AG09309 (cell line): ENCODE measurements at places on chromosomes 3 and 15.

DNA sequence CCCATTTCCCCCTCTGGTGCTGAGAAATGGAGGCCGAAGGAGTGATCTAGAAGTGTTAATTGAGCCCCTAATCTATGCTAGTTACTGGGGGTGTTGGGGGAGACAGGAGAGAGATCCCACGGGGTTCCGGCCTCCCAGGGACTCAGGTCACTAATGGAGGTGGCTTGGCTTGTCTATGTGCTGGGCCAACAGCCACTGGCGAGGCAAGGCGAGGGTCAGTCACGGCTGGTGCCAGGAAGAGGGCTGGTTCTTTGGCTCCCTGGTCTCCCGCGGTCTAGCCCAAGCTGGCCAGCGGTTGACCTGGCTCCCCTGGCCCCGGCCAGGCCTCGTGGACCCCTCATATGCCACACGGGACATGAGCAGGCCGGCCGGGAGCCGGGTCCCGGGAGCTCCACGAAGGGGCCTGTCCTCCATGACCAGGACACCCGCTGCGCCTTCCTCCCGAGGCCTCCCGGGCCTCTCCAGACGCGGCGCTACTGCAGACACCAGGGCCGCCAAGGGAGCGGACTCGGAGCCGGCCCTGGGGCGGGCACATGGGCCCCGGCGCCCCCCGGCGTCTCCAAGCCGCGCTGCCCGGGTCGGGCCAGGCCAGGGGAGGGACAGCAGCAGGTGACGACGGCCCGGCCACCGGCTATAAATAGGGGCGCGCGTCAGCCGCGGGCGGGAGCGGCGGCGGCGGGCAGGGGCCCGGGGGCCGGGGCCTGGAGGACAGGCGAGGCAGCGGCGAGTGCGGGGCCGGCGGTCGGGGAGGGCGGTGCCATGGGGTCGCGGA, at the start of gene ALPK3:
ALPK3 (plus strand) TSS at position 663 of the 772 bp plus-strand sequence; CDS start at position 760, 97 bp downstream.
- DNase-seq: no peak

DNA sequence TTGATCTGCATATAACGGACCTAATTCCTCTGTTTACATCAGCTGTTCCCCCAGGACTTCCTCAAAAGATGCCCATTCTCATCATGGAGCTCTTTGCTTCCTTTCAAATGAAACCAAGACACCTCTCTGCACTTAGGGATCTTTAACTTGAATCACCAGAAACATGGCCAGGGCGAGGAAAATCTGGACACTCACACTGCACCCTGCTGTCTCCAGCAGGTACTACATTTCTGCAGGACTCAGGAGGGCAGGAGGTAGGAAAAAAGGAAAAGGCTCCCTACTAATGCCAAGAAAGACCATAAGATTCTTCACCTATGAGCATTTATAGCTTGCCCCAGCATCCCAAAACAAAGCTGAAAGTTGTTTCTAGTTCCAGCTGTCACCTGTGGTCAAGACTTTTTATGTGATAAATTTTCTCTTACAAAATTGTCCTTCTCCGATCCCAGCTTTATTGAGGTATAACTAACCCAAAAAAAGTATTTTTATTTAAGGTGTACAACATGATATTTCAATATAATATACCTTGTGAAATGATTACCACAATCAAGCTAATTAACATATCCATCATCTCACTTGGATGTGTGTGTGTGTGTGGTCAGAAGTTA, 87.3 kb upstream of the C15orf61 start:
- peak; percentile 13 for DNase-seq

DNA sequence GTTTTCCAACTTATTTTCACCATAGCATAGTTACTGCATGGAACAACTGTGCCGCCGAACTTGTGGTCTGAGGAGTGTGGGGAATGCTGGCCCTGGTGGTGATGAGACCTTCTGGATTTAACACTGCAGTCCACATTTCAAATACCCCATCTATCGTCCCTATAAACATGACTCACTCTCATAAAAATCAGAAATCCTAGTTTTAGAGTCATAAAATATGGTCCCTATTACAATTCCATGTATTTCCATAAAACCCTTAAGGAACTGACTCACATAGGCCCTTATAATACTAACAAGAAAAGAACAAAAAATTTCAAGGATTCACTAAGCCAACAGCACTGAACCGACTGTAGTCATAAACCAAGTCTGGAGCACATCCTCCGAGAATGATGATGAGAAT, 147.2 kb downstream of the FOXP1 start:
- DNase-seq: peak; percentile 95

- no peak for DNase-seq
Observed at GRCh38 chr15:98840053-98840452, 167.5 kb downstream of the PGPEP1L start.

GRCh38 chr3:132595014-132595413, 2.1 kb upstream of the ACKR4 start:
- DNase-seq: peak; percentile 57

- no peak for DNase-seq
Observed at GRCh38 chr3:11120091-11120805, 34.0 kb upstream of the HRH1 start.

- DNase-seq: no peak
Observed at GRCh38 chr3:9180764-9181117, 68.7 kb downstream of the SRGAP3 start.

- no peak for DNase-seq
Observed at GRCh38 chr15:100768501-100768931, 111.1 kb upstream of the ALDH1A3 start.

DNA sequence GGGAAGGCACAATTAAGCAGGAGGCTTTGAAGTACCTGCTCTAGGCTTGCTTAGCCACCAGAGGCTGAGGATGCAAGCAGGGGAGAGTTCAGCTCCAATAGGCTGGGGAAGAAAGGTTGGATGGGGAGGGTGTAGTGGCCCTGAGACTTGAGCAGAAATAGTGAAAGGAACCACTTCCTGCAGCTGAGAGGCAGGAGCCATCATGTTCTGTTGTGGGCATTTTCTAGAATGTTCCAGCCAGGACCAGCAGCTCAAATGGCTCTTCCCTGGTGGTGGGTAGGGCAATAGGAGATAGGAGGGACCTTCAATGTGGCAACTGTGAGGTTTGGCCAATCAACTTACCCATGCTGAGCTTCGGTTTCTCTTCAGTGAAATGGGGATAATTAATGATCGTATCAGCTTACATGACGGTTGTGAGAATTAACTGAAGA, 79.1 kb upstream of the CGNL1 start:
- no peak for DNase-seq

DNA sequence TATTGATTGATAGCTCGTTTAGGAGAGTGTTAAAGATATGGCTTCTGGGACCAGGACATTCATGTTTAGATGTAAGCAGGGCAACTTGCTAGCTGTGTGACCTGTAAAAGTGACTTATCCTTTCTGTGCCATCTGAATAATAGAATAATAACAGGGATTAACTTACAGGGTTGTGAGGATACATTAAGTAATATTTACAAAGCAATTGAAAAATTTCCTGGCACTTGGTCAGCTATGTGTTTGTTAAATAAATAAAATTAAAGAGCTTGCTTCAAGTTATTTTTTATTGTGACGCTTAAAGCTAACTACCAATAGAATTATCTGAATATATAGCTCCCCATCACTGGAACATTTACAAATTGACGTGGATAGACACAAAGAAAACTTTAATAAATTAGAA, 287.9 kb upstream of the CDIN1 start:
- DNase-seq: no peak

- DNase-seq: no peak
Observed at GRCh38 chr3:169325521-169326220, 337.8 kb downstream of the MECOM start.

DNA sequence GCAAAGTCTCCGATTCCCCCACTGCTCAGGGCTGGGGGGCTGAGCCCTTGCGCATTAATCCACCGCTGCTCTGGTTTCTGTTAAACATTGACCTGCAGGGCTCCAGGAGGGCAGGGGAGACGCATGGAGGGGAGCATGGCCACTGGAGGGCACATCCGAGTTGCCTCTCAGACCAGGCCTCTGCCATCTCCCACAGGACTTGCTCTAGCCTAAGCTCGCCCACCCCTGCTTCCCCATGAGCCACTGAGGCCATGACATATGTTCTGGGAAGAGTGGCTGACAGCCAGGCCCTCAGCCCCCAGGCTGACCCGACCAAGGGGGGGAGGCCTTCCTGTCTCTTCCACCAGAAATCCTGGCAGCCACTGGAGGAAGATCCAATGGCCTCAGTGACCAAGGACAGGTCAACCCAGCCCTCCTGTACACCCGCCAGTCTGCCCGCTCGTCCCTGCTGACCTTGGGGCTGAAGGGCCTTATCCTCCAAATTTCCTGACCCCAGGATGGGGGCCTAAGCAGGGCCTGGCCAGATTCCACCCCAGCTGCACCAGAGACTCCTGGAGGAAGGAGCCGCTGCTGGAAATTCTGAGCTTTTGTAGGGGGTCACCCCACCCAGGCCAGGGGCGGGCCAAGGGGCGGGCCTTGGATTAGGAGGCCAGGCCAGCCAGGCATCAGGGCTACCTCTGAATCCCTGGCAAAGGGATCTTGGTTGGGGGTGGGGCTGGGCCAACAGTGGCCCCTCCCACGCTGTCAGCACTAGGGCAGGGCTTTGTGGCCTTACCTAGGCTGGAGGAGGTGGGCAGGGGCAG, at the start of gene HYAL1:
HYAL1 (minus strand) TSS at position 562 of the 803 bp plus-strand sequence. CDS start 618 bp downstream, outside the sequence.
- DNase-seq: no peak

DNA sequence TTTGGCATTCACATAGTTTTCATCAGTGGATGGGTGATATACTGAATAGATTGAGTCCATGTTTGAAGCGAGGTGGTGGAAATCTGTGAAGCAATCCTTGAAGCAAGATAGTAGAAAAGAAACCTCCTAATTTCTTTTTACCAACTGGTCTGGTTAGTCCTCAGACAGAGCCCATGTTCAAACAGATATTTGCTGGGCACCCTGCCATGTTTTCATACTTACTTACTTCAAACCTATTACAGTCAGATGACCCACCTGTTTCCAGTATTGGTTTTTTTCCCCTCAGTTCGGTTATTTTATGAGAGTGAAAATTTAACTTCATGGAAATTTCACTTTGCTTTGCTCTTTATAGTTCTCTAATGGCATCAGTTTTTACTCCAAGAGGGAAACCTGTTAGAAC, 23.7 kb downstream of the EXOSC7 start:
- DNase-seq: no peak

- DNase-seq: peak; percentile 50
Observed at GRCh38 chr15:48681353-48681752, 35.8 kb upstream of the FBN1 start.

GRCh38 chr3:158355623-158356588, 215.1 kb upstream of the MLF1 start:
- DNase-seq: no peak

- DNase-seq: no peak
Observed at GRCh38 chr3:115384381-115384780, 237.3 kb upstream of the ZBTB20 start.

DNA sequence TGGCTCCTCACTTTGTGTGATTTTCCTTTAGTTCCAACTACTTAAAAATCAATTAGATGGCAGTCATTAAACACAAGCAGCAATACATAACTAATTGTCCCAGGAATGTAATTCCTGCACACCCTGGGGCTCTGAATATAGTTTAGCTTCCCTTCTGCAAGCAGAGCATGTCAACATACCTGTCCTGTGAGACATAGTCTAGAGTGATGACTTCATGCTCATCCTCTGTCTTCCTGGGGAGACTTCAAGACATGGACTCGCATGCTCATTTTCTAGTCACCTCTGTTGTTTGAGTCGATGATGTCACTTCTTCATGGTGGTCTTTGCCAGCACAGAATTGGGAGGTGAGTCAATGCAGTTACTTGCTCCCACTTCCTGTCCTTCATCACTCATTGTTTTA, 15.7 kb downstream of the C3orf52 start:
- no peak for DNase-seq

DNA sequence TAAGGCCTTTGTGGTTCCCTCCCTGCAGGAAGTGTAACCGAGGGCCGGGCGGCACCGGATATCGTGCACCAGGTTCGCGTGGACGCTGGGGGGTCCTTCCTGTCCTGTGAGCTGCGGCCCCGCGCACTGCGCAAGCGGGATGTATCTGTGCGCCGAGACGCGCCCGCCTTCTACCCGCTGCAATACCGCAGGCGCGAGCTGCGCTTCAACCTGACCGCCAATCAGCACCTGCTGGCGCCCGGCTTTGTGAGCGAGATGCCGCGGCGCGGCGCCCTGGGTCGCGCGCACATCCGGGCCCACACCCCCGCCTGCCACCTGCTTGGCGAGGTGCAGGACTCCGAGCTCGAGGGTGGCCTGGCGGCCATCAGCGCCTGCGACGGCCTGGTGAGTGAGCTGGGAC, 35.9 kb downstream of the SAXO2 start:
- DNase-seq: no peak

GRCh38 chr15:41774882-41775417, 666 bp downstream of the MAPKBP1 start:
- DNase-seq: no peak

- DNase-seq: no peak
Observed at GRCh38 chr3:186004209-186004608, 66.4 kb upstream of the TRA2B start.

GRCh38 chr3:158105119-158105709, 1.0 kb downstream of the SHOX2 start:
- no peak for DNase-seq

DNA sequence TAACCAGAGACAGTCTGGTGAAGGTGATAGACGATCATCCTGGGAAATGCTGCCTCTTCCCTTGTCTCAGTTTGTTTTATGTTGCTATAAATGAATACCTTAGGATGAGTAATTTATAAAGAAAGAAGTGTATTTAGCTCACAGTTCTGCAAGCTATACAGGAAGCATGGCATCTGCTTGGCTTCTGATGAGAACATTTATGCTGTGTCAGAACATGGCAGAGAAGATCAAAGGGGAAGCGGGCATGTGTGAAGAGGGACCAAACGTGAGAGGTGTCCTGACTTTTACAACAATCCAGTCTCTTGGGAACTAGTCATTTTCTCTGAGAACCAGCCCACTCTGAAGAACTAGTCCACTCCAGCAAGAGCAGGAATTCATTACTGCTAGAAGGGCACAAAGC, 9.6 kb downstream of the CMC1 start:
- DNase-seq: no peak

DNA sequence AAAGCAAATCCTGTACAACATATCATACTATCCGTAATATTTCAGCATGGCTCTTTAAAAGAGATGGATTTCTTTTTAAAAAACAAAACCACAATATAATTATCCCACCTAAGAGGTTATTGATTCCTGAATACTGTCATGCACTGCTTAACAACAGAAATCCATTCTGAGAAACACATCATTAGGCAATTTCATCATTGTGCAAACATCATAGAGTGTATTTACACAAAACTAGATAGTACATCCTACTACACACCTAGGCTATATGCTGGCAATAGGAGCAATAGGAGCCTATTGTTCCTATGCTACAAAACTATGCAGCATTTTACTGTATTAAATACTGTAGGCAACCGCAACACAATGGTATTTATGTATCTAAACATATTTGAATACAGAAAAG, 242.0 kb downstream of the NEK10 start:
- no peak for DNase-seq
